ENCODE measurements at places on chromosomes 5 and 9. TPM values are rescaled to one million over a fixed set of nuclear protein-coding genes. Genes with fewer than 3 reads are reported as not detected.

The PCDHB4 gene
- 1.6 TPM for total RNA-seq

The CTSV gene
- total RNA-seq: 1.6 TPM

The FOXD4L3 gene
- not detected for total RNA-seq

The PCDHGC4 gene
- total RNA-seq: 1.6 TPM

The QRFP gene
- not detected for total RNA-seq

The TBC1D2 gene
- total RNA-seq: 3.3 TPM

GRCh38 chr9:120878188-120879130 lies 1.5 kb upstream of the PHF19 start:
- no peak overlapping the region for H3K27ac ChIP-seq
- H3K4me1 ChIP-seq: peaks cover 19% of the 10 kb centered on the region
- no peak for DNase-seq
- H3K36me3 ChIP-seq: no peaks in the 10 kb centered on the region

DNA sequence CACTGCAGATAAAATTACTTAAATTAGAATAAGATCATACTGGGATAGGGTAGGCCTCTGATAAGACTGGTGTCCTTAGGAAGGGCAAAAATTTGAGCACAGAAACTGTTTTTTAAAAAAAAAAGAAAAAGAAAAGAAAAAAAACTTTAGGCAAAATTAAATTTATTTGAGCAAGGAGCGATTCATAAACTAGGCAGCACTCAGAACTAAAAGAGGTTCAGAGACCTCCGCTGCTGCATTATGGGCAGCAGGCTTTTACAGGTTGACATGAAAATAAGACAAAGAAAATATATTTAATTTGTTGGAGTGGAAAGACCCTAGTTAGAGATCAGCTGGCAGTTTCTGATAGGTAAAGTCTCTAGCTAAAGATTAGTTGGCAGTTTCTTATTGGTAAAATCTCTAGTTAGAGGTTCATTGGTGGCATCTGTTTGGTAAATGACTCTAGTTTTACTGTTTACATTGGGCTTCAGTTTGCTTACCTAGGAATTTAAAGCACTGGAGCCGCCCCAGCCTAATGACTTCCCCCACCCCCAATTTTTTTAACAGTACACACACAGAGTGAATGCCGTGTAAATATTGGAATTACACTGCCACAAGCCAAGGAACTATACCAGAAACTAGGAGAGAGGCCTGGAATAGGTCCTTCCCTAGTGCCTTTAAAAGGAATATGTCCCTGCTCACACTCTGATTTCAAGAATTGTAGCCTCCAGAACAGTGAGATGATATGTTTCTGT lies 4.5 kb upstream of the PLPP6 start:
- no peaks in the 10 kb centered on the region for H3K27me3 ChIP-seq
- H3K4me1 ChIP-seq: peaks cover 25% of the 10 kb centered on the region
- peak overlapping the region; percentile 49 for H3K27ac ChIP-seq
- H3K36me3 ChIP-seq: no peaks in the 10 kb centered on the region
- peak; percentile 34 for DNase-seq

GRCh38 chr5:150458802-150459557 lies 9.4 kb upstream of the RPS14 start:
- peak; percentile 82 for DNase-seq
- H3K27me3 ChIP-seq: no peaks in the 10 kb centered on the region
- H3K36me3 ChIP-seq: no peaks in the 10 kb centered on the region
- no peak overlapping the region for H3K4me3 ChIP-seq
- H3K27ac ChIP-seq: no peak overlapping the region

- no peaks in the 10 kb centered on the region for H3K36me3 ChIP-seq
- no peak overlapping the region for H3K27ac ChIP-seq
- no peak for DNase-seq
- H3K27me3 ChIP-seq: no peaks in the 10 kb centered on the region
- H3K4me3 ChIP-seq: no peak overlapping the region
These were observed 9.5 kb upstream of the PHF19 start for GRCh38 chr9:120886490-120886967.

- no peaks in the 10 kb centered on the region for H3K27me3 ChIP-seq
- no peak for DNase-seq
- no peak overlapping the region for H3K27ac ChIP-seq
- H3K4me3 ChIP-seq: no peak overlapping the region
These were observed 73.0 kb downstream of the MRPS27 start for GRCh38 chr5:72246954-72247442.

GRCh38 chr9:125609744-125610143 lies 97.3 kb downstream of the MAPKAP1 start:
- no peaks in the 10 kb centered on the region for H3K4me1 ChIP-seq
- no peaks in the 10 kb centered on the region for H3K36me3 ChIP-seq
- no peaks in the 10 kb centered on the region for H3K27me3 ChIP-seq

GRCh38 chr5:60323596-60323995 lies 376.4 kb downstream of the DEPDC1B start:
- H3K4me1 ChIP-seq: no peaks in the 10 kb centered on the region
- DNase-seq: no peak
- no peaks in the 10 kb centered on the region for H3K36me3 ChIP-seq
- H3K27ac ChIP-seq: no peak overlapping the region

DNA sequence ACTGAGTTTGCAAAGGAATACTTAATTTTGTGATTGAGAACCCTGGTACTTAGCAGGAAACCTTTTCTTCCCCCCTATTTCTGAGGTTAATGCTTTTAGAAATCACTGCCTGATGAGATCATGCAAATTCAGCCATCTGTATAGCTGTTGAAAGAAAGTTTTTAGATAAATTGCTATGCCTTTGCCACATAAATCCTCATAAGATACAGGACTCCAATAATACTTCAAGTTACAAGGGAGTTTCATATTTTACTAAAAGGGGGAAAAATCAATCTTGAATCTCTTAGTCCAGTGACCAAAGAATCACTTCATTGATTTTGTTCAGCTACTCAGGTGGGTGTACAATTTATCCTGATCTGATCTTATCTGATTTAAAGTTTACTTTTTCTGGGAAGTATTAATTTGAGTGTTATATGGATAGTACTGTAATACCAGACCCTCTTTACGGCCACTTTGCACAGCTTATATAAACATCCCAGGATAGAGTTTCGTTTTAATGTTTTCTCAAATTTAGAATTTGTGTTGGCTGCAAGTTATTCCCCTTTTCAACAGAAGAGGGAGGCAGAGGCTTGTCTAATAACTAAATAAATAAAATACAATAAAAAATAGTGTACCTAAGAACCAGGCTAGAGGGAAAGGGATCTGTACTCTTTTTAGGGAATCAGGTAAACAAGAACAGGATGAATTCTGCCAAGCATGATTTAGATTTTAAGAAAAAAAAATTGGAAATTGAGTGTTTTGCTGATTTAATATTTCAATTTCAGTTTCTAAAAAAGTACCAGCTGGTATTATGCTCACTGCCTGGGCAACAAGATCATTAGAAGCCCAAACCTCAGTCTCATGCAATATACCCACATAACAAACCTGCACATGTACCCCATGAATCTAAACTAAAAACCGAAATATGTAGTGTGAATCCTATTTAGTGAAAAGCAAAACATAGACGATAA lies 69.1 kb downstream of the PSAT1 start:
- H3K4me1 ChIP-seq: no peaks in the 10 kb centered on the region
- no peak overlapping the region for H3K27ac ChIP-seq
- no peaks in the 10 kb centered on the region for H3K27me3 ChIP-seq
- H3K36me3 ChIP-seq: no peaks in the 10 kb centered on the region

GRCh38 chr5:23352446-23352845 lies 155.0 kb upstream of the PRDM9 start:
- H3K36me3 ChIP-seq: no peaks in the 10 kb centered on the region
- no peak overlapping the region for H3K27ac ChIP-seq
- DNase-seq: no peak
- H3K4me1 ChIP-seq: no peaks in the 10 kb centered on the region

DNA sequence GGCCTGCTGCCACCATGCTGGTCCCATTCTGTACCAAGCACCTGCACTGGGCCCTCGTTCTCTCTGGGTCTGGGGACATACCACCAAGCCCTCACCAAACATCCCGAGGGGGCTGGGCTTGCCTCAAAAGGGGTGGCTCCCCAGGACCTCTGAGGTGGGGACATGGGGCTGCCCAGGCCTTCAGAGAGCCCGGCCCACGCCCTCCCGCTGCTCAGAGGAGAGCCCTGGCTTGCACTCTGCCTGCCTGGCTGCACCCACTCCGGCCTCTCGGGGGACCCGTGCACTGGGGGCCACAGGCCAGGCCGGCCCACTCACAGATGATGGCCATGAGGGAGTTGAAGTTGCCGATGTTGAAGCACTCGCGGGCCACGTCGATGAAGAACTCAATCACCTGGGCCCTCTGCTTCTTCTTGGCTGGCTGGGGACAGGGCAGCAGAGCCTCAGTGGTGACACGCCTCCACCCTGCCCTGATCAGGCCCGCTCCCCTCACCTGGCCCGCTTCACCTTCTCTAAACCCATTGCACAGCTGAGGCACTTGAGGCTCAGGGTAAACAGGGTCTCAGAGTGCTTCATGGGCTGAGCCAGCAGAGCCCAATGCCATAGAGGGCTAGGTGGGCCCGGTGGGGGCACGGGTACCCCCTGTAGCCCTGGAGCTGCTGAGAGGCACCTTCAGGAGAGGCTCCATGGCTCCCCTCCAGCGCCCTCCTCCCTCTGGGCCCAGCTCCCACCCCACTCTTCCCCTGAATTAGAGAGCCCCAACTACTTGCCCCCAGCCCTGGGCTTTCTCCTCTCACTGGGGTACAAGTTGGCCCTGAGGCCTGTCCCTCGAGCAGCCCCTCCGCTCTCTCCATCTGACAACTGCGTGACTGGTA lies 47.7 kb upstream of the RNF130 start:
- H3K4me3 ChIP-seq: no peak overlapping the region
- H3K36me3 ChIP-seq: no peaks in the 10 kb centered on the region
- H3K27ac ChIP-seq: no peak overlapping the region

- no peak overlapping the region for H3K27ac ChIP-seq
- H3K4me1 ChIP-seq: peaks cover 14% of the 10 kb centered on the region
- no peaks in the 10 kb centered on the region for H3K27me3 ChIP-seq
- H3K4me3 ChIP-seq: no peak overlapping the region
These were observed 255.7 kb downstream of the ENC1 start for GRCh38 chr5:74384851-74385250.

DNA sequence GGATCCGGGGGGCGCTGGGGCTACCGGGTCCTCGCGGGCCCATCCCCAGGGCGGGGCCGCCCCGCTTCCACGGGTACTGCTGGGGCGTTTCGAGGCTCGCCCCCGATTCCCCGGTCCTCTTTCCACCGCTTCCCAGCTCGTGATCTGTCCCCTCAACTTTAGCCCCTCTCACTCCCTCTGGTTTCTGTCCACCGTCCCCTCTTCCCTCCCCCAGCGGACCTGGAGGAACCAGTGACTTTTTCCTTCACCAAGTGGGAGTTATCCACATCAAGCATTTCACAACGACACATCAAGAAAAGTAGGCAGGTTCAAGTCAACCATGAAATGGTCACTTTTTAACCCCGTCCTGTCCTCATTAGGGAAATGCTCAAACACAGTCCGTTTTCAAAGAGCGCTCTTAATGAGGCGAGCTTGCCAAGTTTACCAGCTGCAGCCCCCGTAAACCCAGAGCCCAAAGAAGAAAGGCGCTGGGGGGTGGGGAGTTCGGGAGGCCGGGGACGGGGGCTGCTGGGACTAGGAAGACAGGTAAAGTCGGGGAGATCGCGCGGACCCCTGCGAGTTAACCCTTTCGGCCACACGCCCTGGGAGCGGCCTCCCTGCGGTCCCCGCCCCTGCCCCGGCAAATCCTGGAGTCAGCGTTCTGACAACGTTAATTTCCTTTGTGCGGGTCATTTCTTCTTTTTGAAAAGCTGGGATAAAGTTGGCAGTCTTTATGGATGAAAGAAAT lies 2.1 kb upstream of the NFIB start:
- H3K27me3 ChIP-seq: no peaks in the 10 kb centered on the region
- DNase-seq: peak; percentile 29

DNA sequence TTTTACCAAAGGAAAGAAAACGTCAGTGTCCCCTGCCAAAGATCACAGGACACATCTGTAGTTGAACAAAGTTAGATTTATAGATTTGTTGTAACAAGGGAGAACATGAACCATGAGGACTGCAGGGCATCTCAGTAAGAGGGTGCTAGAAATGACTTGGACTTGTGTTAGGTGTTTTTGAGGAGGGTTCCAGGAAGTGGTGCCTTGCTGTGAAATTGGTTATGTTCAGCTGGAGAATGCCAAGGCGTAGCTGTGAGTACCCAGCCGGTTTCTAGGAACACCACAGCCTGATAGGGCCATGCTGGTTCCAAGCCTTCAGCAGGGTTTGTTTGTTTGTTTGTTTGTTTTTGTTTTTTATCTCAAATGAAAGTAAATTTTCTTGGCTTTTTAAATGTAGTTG lies 5.3 kb downstream of the SPEF2 start:
- no peaks in the 10 kb centered on the region for H3K36me3 ChIP-seq
- H3K4me3 ChIP-seq: no peak overlapping the region
- no peaks in the 10 kb centered on the region for H3K27me3 ChIP-seq
- H3K27ac ChIP-seq: no peak overlapping the region
- no peak for DNase-seq

GRCh38 chr5:161167016-161167767 lies 315.2 kb upstream of the ATP10B start:
- DNase-seq: no peak
- no peak overlapping the region for H3K27ac ChIP-seq
- H3K36me3 ChIP-seq: no peaks in the 10 kb centered on the region
- no peak overlapping the region for H3K4me3 ChIP-seq

DNA sequence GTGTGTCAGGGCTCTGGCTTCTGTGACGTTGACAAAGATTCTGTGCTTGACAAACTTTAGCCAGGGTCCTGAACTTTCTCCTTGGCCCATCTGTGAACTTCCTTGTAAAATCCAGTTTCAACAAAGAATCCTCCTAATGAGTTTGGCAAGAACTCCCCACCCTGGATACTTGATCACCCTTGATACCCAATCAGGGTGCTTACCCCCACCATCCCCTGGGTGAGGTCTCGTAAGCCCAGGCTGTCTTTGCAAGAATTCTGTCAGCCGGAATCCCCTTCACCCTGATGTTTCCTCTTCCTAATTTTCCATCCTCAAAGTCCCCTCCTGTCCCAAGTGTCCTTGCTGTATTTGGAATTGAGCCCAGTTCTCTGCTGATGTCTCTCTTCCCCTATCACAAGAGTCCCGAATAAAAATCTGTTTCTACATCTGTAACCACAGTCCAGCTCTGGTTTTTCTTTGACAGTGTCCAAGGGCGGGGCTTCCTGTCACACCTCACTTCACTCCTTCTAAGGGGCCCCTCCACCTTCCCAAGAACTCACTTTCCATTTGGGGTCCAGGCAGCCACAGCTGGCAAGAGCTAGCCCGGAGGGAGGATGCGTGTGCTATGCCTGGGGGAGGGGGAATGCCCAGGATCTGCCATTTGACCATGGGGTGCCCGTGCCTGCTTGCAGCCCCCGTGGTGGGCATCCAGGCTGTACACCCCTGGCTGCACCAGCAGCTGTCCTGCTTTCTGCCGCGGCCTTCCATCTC lies 2.7 kb upstream of the CARD19 start:
- peaks cover 25% of the 10 kb centered on the region for H3K4me1 ChIP-seq
- H3K27ac ChIP-seq: no peak overlapping the region
- H3K27me3 ChIP-seq: no peaks in the 10 kb centered on the region
- no peaks in the 10 kb centered on the region for H3K36me3 ChIP-seq

- no peaks in the 10 kb centered on the region for H3K36me3 ChIP-seq
- H3K4me3 ChIP-seq: no peak overlapping the region
- DNase-seq: no peak
- H3K27ac ChIP-seq: no peak overlapping the region
These were observed 24.8 kb downstream of the NIPAL4 start for GRCh38 chr5:157484768-157485167.

GRCh38 chr5:35919191-35919590 lies 19.2 kb downstream of the CAPSL start:
- no peak overlapping the region for H3K27ac ChIP-seq
- no peaks in the 10 kb centered on the region for H3K4me1 ChIP-seq
- H3K27me3 ChIP-seq: no peaks in the 10 kb centered on the region
- H3K4me3 ChIP-seq: no peak overlapping the region

- no peak overlapping the region for H3K27ac ChIP-seq
- no peak overlapping the region for H3K4me3 ChIP-seq
- no peaks in the 10 kb centered on the region for H3K4me1 ChIP-seq
- H3K27me3 ChIP-seq: no peaks in the 10 kb centered on the region
- no peaks in the 10 kb centered on the region for H3K36me3 ChIP-seq
These were observed 324.4 kb upstream of the MPDZ start for GRCh38 chr9:13603921-13604320.

All from body of pancreas (tissue), 4 donors.